Astrocyte of the hippocampus (primary cell): ENCODE measurements at places on chromosomes 11 and 22.

DNA sequence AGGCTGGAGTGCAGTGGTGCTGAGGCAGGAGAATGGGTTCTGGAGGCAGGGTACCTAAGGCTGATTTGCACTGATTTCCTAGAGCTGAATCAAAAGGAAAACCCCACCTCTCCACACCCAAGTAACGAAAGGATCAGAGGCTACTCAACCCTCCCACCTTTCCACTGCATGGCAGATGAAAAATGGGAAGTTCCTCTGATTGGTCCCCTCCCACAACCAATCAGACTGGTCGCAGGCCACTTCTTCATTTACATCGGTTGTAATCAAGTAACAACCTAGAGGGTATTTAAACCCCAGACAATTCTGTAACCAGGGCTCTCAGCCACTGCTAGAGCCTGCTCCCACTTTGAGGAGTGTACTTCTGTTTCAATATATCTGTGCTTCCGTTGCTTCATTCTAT, 18.6 kb upstream of the PARVB start:
- DNase-seq = no peak

GRCh38 chr11:67085617-67086016, 29.0 kb downstream of the RHOD start:
- no peak for DNase-seq

GRCh38 chr11:19670030-19670791, 42.4 kb upstream of the NAV2 start:
- no peak for DNase-seq

GRCh38 chr11:91717169-91717568, 507.4 kb upstream of the FAT3 start:
- DNase-seq = no peak

DNA sequence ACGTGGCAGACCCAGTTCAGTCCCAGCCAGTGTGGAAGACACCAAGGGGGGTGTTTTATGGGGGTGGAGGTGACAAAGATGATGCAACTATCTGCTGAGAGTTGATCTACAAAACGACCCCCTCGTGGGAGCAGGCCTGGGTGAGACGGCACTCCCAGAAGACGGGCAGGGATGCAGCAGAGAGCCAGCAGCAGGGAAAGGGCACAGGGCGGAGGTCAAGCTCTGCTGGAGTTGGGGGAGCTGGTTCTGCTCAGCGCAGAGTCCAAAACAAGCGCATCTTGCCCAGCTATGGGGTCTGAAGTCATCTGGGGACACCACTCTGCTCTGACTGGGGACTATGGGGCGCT, 3.9 kb downstream of the GNB1L start:
- DNase-seq = no peak

GRCh38 chr11:102309621-102310541, 7.4 kb upstream of the BIRC3 start:
- no peak for DNase-seq

DNA sequence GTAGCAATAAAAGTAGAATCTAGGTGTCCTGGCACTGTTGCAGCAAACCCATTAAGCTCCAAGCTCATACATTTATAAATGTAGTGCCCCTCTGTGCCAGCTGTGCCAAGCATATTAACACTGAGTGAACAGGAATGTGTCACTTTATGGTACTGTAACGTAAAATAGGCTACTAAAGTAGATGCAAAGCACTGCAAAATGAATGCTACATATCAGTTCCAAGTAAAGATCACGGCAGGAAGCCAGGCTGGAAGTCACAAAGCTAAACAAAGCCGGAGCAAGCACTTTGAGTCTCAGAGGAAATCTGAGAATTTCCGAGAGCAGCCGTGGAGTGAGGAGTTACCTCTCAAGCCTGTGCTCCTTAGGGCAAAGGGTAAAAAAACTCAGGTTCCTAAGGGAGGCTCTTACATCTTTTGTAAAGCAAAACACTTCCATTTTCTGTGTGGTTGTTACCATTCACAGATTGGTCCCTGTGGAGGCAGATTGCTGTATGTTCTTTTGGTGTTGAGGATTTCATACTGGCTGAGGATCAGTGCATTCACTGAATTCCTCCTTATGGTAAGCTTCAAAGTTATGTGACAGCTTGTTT, 85.7 kb downstream of the WNT11 start:
- peak; percentile 56 for DNase-seq

DNA sequence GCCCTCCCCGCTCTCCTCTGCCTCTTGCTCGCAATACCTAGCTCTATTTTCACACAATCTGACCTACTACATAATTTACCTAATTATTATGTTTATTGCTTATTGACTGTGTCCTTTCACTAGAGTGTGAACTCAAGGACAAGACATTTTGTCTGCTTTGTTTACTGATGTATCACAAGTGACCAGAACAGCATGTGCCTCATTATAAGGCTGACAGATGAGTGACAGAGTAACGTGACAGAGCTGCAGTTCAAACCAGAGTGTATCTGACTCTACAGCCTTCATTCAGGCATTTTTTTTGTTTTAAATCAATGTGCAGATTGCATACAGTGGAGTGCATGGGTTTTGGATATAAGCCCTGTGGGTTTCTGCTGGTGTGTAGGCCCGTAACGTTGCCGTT, 82.0 kb upstream of the RAB1B start:
- DNase-seq = no peak

GRCh38 chr11:133934599-133935550, 21.9 kb downstream of the IGSF9B start:
- peak; percentile 86 for DNase-seq

GRCh38 chr11:107898270-107898669, 30.0 kb upstream of the RAB39A start:
- peak; percentile 65 for DNase-seq

GRCh38 chr11:129701706-129702105, 113.9 kb upstream of the TMEM45B start:
- no peak for DNase-seq

DNA sequence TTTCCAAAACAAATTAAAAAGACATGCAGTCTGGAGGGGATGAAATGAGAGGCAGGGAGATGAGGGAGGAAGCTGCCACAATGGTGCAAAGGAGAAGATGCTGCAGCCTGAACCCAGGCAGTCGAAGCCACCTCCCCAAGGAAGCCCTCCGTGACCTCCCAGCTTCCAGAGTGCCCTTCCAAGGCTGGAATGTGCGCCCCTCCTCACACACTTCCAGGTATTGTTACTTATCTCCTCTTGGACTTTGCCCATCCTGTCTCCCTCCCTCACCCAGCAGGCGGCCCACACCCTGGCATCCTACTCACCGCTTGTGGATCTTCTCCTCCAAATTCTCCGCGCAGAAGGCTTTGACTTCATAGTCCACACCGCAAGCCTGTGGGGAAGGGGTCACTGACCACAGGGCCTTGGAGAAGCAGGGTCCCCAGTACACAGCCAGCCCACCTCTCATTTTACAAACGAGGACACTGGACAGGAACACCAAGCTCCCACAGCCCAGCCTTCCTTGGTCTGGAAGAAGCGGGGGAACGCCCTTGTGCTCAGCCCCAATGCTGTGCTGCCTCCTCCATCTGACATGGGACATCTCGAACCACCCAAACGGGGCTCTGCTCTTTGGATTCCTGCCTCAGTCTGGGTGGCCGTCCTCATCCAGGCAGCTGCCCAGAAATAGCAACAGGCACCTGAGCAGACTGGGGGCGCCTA, 40.3 kb downstream of the TPBGL start:
- no peak for DNase-seq

DNA sequence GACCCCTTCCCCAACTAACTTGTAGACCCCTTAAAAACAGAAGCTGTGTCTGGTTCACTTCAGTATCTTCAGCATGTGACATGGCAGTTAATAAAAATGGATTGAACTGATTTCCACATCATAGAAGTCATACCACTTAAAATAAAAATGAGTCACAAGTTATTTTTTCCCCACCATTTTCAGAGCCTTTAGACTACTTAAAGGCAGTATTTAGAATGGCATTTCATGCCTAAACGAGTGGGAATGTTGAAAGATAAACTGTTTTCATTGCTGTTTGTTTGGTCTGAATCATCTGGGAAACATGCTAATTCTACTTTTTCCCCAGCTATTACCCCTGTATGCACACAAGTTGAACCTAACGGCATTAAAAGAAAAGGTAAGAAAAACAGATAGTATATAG, 324.0 kb downstream of the RAB38 start:
- DNase-seq = peak; percentile 81

GRCh38 chr11:33687733-33688479, 12.7 kb downstream of the C11orf91 start:
- peak; percentile 87 for DNase-seq

GRCh38 chr22:23856721-23857605, 712 bp upstream of the SLC2A11 start:
- DNase-seq = peak; percentile 89

- DNase-seq = no peak
Observed at GRCh38 chr11:111237926-111238325, 7.6 kb upstream of the POU2AF2 start.

- DNase-seq = no peak
Observed at GRCh38 chr11:78209478-78209877, 20.8 kb downstream of the USP35 start.
